ENCODE measurements at places on chromosomes 12 and 14. TPM values are rescaled to one million over a fixed set of nuclear protein-coding genes. Genes with fewer than 3 reads are reported as not detected.

Gene CD27
- 89.8 TPM for total RNA-seq

Gene C14orf180
- total RNA-seq, result not detected

Gene KRT72
- total RNA-seq, result 1.6 TPM

Gene SERPINA10
- total RNA-seq, result not detected

Gene ACYP1
- total RNA-seq, result 35.0 TPM

Gene CCDC38
- total RNA-seq, result 0.12 TPM

Gene GALNT8
- total RNA-seq, result 1.1 TPM

Gene TAS2R42
- total RNA-seq, result not detected

Gene SPX
- total RNA-seq, result 0.95 TPM

Gene HOXC5
- total RNA-seq, result not detected

Gene NTS
- not detected for total RNA-seq

Gene RTN1
- not detected for total RNA-seq

Gene RHOJ
- total RNA-seq, result not detected

Gene PRH2
- not detected for total RNA-seq

Gene KRT8
- not detected for total RNA-seq

Gene NTF3
- not detected for total RNA-seq

Gene CEBPE
- total RNA-seq, result 0.34 TPM

Gene TTC9
- total RNA-seq, result 12.5 TPM

Gene IL22
- 4.1 TPM for total RNA-seq

Gene TMEM119
- 0.96 TPM for total RNA-seq

Gene SCN8A
- 0.41 TPM for total RNA-seq

Gene NGB
- total RNA-seq, result not detected

Gene PTCSC3
- total RNA-seq, result not detected

Gene TMEM117
- 1.1 TPM for total RNA-seq

Gene METTL1
- total RNA-seq, result 32.5 TPM

Gene RPL10L
- total RNA-seq, result not detected

Gene RERGL
- not detected for total RNA-seq

Gene DTD2
- total RNA-seq, result 17.0 TPM

Gene NEUROD4
- total RNA-seq, result not detected

Gene TSPAN11
- not detected for total RNA-seq

Gene PDE3A
- total RNA-seq, result not detected

Gene OVCH1
- not detected for total RNA-seq

Gene AICDA
- total RNA-seq, result 0.17 TPM

Gene TAMALIN
- total RNA-seq, result 3.9 TPM

Gene VASH1
- total RNA-seq, result 5.0 TPM

Gene CLEC2A
- not detected for total RNA-seq

Gene OLR1
- not detected for total RNA-seq

Gene AKAP3
- total RNA-seq, result 1.4 TPM

Data from T-helper 1 cell treated with Interleukin-12 subunit alpha and Interleukin-12 subunit beta and Interleukin-4 antibody, amounts not matched to agents 30 ng/mL and 1 ng/mL, for 36 hours (primary cell).